ENCODE measurements at places on chromosomes 4 and X. TPM values are rescaled to one million over a fixed set of nuclear protein-coding genes. Genes with fewer than 3 reads are reported as not detected.

DNA sequence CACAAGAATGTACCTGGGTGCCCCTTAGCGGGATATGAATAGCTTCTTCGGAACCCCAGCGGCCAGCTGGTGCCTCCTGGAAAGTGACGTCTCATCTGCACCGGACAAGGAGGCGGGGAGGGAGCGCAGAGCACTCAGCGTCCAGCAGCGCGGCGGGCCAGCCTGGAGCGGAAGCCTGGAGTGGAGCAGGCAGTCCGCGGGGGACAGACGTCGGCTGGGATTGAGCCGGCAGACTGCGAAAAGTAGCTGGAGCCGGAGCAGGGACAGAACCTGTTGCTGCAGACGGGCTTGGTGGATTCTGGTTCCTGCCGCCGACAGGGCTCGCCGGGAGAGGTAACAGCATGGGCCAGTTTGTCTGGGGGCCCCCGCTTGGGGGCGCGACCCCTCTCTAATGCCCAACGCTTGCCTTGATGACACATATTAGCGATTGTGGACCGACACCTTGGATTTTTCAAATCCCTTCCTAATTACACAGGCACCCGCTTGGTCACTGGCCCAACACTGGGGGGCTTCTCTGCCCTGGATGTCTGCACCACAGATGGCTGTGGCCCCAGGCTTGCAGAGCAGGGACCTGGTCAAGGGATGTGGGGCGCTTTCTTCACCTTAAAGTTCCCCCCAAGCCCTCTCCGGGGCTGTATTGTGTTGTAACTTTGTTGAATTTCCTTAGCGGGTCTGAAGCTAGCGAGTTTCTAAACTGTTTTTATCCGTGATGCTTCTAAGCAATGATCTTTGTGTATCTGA, at the start of gene NPFFR2:
NPFFR2 (plus strand) TSS at position 133 of the 741 bp plus-strand sequence. CDS start 96,592 bp downstream, outside the sequence.
- H3K27me3 ChIP-seq, result no peaks in the 10 kb centered on the region
- H3K36me3 ChIP-seq, result no peaks in the 10 kb centered on the region
- no peak within 1 kb of the TSS for H3K27ac ChIP-seq
- DNase-seq, result peak; percentile 40

TCEAL6 gene
- not detected for total RNA-seq

DNA sequence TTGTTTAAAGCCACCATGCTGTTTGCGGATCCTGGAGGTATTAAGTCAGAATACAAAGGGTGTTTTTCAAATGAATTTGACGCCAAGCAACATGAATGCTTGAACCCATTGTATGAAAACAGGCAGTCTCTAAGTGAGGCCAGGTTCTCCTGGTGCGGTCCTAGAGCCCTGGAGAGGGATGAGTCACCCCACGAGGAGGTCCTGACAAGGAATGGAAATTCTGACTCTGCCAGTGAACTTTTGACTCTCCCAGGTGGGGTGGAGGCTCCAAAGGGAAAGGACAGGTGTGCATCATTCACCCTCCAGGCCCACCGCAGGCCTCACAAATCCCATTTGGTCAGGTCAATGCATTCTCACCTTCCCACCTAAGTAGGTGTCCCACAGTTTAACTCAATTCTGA, 1.5 kb downstream of the TRIM2 start:
- no peaks in the 10 kb centered on the region for H3K36me3 ChIP-seq
- H3K4me3 ChIP-seq, result no peak overlapping the region
- no peaks in the 10 kb centered on the region for H3K27me3 ChIP-seq
- DNase-seq, result no peak
- no peak overlapping the region for H3K27ac ChIP-seq
- peaks cover 21% of the 10 kb centered on the region for H3K4me1 ChIP-seq

- H3K4me3 ChIP-seq, result no peak overlapping the region
- H3K36me3 ChIP-seq, result no peaks in the 10 kb centered on the region
- DNase-seq, result no peak
- H3K27me3 ChIP-seq, result peaks cover 3% of the 10 kb centered on the region
- no peaks in the 10 kb centered on the region for H3K4me1 ChIP-seq
Observed at GRCh38 chr4:99843413-99843812, 26.8 kb downstream of the DAPP1 start.

- H3K27me3 ChIP-seq, result no peaks in the 10 kb centered on the region
- H3K36me3 ChIP-seq, result no peaks in the 10 kb centered on the region
- no peak for DNase-seq
- no peak overlapping the region for H3K4me3 ChIP-seq
- no peaks in the 10 kb centered on the region for H3K4me1 ChIP-seq
Observed at GRCh38 chrX:85112293-85112692, 108.6 kb downstream of the APOOL start.

GRCh38 chr4:81350040-81350439, 121.7 kb downstream of the RASGEF1B start:
- no peak for DNase-seq
- H3K4me1 ChIP-seq, result peaks cover 21% of the 10 kb centered on the region
- H3K4me3 ChIP-seq, result no peak overlapping the region
- no peak overlapping the region for H3K27ac ChIP-seq

- DNase-seq, result no peak
- H3K27me3 ChIP-seq, result no peaks in the 10 kb centered on the region
- no peak overlapping the region for H3K27ac ChIP-seq
- H3K4me1 ChIP-seq, result no peaks in the 10 kb centered on the region
- H3K4me3 ChIP-seq, result no peak overlapping the region
Observed at GRCh38 chr4:154164931-154165839, 326.4 kb downstream of the DCHS2 start.

DNA sequence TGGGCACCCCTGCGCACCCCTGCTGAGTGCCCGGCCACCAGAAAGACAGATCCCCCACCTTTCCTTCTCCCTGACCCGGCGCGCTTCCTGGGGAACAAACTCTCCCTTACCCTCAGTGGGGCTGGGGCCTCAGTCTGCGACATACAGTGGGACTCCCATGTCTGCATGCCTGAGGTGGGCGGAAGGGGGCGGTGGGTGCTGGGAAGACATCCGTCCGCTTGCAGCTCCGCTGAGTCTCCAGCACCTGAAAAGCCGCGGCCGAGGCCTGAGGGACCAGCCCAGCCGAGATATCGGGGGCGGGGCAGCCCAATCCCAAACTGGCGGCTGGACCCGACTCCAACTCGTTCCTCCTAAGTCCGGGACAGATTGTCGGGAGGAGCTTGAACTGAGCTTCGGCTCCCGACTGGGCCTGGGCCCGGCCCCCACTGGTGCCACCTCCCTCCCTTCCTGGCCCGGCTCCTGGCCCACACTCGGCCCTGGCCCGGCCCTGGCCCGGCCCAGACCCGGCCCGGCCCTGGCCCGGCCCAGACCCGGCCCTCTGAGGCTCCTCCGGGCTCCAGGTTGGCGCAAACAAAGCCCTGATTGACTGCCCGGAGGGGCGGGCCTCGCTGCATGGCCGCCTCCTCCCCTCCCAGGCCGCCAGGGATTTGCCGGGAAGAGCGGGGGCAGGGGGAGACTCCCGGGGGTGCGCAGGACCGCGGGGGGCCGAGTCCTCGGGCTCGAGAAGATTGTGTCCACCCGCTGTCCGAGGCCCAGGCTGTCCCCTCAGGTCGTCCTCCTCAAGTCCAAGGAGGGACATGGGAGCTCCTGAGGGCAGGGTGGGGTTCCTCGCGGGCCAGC, 877 bp upstream of the SLC16A2 start:
- DNase-seq, result peak; percentile 57
- peaks cover 6% of the 10 kb centered on the region for H3K27me3 ChIP-seq
- no peaks in the 10 kb centered on the region for H3K36me3 ChIP-seq
- H3K4me3 ChIP-seq, result peak overlapping the region; percentile 85

DNA sequence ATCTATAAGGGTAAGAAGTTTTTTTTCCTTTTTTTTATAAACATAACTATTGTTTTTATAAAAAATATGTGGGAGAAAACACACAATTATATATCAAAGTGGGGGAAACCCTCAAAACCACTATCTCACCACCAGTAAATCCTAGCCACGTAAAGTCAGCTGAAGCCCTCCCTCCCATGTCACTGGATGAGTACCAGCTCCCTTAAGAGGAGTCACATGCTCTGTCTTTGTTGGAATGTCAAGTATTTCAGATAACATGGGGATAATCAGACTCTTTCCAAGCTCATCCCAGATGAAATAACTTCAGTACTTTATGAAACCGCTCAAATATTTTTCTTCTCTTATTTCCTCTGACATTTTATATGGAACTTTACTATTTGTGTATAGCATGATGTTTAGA, 2.4 kb downstream of the MYOZ2 start:
- no peaks in the 10 kb centered on the region for H3K36me3 ChIP-seq
- no peaks in the 10 kb centered on the region for H3K4me1 ChIP-seq
- no peak overlapping the region for H3K27ac ChIP-seq
- H3K4me3 ChIP-seq, result no peak overlapping the region
- no peaks in the 10 kb centered on the region for H3K27me3 ChIP-seq
- DNase-seq, result no peak

- no peak for DNase-seq
- no peaks in the 10 kb centered on the region for H3K27me3 ChIP-seq
- no peak overlapping the region for H3K27ac ChIP-seq
- no peaks in the 10 kb centered on the region for H3K36me3 ChIP-seq
- no peaks in the 10 kb centered on the region for H3K4me1 ChIP-seq
- H3K4me3 ChIP-seq, result no peak overlapping the region
Observed at GRCh38 chr4:92789741-92790140, 486.0 kb downstream of the GRID2 start.

GRCh38 chrX:103687696-103688201, 1.2 kb upstream of the MORF4L2 start:
- peak; percentile 70 for DNase-seq
- no peak overlapping the region for H3K4me3 ChIP-seq
- no peaks in the 10 kb centered on the region for H3K36me3 ChIP-seq
- no peaks in the 10 kb centered on the region for H3K4me1 ChIP-seq

CPLX1 gene
- 115 TPM for total RNA-seq

GRCh38 chrX:68908071-68908470, 79.2 kb downstream of the EFNB1 start:
- H3K4me3 ChIP-seq, result no peak overlapping the region
- no peak overlapping the region for H3K27ac ChIP-seq
- no peak for DNase-seq
- H3K4me1 ChIP-seq, result peaks cover 5% of the 10 kb centered on the region

GRCh38 chr4:53937918-53938317, 126.5 kb downstream of the CHIC2 start:
- H3K27ac ChIP-seq, result no peak overlapping the region
- H3K4me1 ChIP-seq, result no peaks in the 10 kb centered on the region
- no peaks in the 10 kb centered on the region for H3K36me3 ChIP-seq
- H3K27me3 ChIP-seq, result peaks cover 2% of the 10 kb centered on the region
- H3K4me3 ChIP-seq, result no peak overlapping the region
- no peak for DNase-seq

DNA sequence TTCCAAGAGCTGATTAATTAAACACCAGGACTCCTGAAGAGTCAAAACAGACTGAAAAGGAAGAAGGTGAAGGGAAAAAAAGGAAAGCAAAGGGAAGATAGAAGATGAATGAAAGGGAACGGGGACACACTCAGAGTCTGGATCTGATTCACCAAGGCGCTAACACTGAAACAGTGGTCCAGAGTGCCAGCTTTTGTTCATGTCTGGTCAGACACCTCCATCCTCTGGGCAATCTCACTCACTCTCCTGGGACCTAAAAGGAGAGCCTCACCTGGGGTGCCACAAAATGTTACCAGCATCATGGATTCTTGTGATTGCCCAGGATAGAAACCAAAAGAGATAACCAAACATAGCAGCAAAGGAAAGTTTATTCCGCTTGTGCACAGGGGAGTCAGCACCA, 120.3 kb upstream of the AFF2 start:
- H3K4me1 ChIP-seq, result no peaks in the 10 kb centered on the region
- H3K27me3 ChIP-seq, result no peaks in the 10 kb centered on the region
- no peak overlapping the region for H3K27ac ChIP-seq
- no peak for DNase-seq

DNA sequence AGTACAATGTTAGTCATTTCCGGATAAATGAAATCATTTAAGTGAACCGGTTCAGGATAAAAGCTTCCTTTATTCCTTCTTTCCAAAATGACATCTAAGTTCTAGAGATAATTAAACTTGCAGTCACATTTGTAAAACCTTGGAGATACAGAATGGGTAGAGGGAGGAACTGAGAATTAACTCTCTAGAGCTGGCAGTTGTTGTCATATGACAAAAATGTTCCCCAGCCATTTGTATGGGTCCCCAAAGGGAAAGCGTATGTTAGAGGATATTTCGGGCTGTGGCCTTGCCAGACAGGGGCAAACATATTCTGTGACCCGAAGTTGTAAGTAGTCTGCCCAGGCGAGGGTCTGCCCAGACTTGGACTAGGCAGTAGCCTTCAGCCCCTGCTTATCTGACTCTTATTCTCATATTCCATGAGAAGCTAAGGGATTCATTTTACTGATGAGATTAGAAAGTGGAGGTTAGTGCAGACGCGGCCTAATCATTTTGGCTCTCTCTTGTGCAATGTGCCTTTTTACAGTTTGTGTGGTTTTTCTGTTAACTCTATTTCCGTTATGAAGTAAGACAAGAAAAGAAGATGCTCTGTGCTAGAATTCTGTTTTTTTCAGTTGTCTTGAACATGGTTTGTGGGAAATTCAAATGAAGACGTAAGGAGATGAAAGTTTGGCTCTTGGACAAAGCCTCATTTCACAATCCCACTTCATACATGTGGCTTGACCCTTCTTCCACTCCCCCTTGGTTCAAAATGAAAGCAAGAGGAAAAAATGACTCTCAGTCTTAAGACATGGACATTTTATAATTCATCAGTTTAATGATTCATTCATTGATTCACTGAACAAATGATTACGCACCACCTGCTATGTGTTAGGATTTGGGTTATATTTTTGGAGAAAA, 2394.2 kb upstream of the AGA start:
- no peaks in the 10 kb centered on the region for H3K36me3 ChIP-seq
- H3K4me1 ChIP-seq, result peaks cover 27% of the 10 kb centered on the region
- no peak overlapping the region for H3K4me3 ChIP-seq

ANKRD50 gene
- total RNA-seq, result 58.9 TPM

DNA sequence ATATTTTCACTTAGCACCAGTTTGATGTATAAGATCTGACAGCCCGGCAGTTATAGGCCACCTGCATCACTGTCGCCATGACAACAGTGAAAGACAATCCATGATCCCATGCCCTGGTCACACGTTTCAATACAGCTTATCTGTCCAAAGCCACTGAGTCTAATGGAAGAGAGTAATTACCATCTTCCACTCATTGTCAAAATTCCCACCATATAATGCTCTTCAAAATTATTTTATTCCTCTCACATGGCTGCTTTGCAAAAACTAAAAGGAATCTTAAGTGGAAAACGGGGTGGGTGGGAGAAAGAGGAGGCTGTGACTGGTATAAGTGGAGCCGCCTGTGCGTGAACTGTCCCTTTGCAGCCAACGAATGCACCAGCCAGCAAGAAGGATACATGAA, 44.2 kb downstream of the MAML3 start:
- no peak overlapping the region for H3K4me3 ChIP-seq
- peak overlapping the region; percentile 44 for H3K27ac ChIP-seq
- no peaks in the 10 kb centered on the region for H3K36me3 ChIP-seq
- H3K27me3 ChIP-seq, result peaks cover 5% of the 10 kb centered on the region
- peak; percentile 38 for DNase-seq

DNA sequence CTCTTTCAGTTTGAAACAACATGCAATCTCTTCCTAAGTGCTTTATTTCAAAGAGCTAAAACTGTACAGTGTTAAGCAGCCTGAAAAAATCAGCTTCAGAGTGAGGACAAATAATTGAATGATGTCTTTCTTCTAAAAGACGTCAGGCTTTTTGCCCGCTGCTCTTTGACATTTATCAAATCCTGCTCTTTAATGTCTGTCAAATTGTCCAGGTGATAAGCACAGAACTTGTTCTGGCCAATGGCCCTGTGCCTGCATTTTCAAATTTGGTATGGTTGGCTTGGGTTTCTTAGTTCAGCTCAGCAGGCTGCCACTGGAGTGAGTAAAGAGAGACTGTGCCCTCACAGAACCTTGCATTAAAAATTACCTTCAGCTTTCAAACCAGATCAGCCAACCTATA, 712.9 kb upstream of the LCORL start:
- DNase-seq, result no peak
- H3K27me3 ChIP-seq, result no peaks in the 10 kb centered on the region
- no peak overlapping the region for H3K4me3 ChIP-seq
- H3K4me1 ChIP-seq, result no peaks in the 10 kb centered on the region
- no peak overlapping the region for H3K27ac ChIP-seq
